ENCODE measurements at places on chromosomes 16 and 17.

DNA sequence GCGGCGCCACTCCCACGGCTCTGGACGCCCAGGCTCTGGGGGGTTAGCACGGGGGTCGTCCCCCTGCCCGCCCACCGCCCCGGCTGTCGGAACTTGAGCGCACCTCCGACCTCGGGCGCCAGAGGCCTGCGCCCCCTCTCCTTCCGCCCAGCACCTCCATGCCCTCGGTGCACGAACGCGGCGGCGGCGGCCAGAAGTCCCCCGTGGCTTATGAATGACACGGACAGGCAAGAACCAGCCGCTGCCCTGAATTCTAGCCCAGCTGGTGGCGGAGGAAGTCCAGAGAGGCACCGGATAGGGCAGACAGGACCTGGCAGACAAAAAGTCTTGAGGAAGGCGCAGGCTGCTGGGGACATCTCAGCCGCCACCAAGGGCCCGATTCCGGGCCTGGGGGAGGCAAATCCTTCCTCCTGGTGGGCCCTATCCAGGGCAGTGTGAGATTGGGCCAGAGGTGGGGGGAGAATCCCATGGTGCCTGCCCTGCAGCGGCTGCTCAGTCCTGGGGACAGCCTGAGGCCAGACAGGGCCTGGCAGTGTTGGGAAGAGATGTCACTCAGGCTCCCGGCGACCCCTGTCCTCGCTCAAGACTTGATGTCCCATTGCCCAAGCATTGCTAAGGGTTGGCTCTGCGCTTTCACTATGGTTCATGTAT is 897 bp upstream of the CYGB start:
- no peak for DNase-seq

GRCh38 chr16:74580833-74581232 is 26.1 kb downstream of the GLG1 start:
- DNase-seq = no peak

DNA sequence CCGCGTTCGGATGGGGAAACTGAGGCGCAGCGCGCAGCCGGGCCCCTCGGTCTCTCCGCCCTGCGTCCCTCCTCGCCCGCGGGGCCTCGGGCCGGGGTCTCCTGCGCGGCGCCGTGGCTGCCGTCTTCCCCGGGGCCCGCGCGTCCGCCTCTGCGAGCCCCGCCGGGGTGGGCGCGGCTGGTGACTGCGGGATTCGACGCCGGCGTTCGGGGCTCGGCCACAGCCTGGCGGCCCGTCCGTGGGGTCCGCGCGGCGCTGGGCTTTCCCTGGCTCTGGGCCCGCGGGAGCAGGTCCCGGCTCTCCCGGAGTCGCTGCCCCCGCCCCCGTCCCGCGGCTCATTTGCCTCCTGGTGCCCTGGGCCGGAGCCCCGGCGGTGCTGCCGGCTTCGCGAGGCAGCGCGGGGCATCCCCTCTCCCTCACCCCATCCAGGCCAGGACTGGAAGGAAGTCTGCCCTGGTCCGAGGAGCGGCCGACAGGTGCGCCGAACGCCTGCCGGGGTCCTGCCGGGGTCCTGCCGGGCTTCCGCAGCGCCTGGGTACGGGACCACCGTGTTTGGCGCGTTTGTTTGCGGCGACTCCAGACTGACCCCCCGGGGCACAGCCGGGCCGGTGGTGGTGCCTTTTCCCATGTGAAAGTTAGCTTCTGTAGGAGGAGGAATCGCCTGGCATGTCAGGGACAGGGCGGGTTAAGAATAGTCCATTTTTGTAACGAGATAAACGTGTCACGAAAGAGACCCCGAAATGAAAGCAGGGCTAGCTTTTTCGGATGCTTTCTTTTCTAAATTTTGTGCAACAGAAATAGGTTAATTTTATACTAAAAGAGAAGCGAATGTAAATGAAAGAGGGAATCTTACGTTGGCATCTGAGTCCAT is 671 bp downstream of the CHMP6 start:
- no peak for DNase-seq

- no peak for DNase-seq
Observed at GRCh38 chr17:6521586-6521985, 34.8 kb downstream of the PITPNM3 start.

DNA sequence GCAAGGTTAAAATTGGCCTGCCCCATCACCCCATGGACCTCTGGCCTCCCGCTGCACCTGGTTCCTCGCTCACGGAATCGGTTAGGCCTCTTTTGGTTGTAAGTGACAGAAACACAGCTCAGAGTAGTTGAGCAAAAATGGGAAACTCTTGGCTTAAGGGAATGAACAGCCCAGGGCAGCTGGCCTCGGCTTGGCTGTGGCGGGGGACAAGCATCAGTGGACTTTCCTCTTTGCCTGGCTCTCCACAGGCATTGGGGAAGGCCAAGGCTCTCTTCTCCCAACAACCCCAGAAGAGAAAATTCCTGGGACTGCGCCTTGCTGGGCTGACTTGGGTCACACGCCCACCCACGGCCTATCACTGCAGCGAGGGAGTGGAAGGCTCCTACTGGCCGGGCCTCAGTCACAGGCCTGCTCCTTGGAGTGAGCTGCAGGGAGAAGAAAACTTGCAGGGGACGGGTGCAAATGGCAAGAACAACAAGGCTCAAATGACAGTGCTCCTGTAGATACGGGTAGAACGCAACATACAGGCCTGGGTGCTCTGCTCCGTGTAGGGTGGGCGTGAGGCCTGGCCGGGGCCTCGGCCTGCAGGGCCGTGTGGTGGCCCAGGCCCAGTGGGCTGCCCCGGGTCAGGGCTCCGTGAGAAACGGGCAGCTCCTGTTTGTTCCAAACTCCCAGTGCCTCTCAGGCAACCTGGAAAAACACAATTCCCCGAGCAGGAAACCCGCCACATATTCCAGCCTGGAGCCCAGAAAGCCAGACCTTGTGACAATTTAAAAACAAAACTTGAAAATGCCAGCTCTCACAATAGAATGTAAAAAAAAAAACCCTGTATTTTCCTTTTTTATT is 25.0 kb upstream of the ATP2A3 start:
- no peak for DNase-seq

DNA sequence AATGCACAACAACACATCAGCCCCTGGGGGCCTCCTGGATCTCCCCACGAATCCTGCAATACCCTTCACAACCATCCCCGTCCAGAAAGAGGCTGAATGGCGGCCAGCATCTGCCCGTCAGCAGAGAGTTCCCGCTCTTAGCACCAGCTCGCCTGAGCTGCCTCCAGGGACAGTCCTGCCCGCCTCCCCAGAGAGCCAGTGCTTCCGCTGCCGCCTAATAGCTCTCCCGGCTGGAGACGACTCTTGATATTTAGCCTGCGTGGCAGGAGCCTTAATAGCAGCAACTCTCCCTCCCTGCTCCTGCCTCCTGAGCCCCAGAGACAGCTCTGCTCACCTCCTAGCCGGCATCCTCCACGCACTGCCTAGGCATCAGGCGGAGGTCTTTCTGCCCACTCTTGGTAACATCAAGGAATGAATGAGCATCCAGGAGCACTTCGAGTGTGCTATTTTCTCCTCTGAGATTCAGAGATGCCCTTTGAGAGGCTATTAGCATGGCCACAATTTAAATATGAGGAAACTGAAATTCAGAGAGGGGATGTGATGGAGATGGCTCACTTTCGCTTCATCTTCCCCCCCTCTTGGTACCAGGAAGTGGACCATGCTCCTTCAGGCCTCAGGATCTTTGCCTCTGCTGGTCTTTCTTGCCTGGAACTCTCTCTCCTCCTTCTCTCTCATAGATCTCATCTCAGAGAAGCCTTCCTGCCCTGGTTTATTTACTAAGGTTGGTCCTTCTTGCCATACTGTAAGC is 67.9 kb downstream of the RAI1 start:
- peak; percentile 85 for DNase-seq

DNA sequence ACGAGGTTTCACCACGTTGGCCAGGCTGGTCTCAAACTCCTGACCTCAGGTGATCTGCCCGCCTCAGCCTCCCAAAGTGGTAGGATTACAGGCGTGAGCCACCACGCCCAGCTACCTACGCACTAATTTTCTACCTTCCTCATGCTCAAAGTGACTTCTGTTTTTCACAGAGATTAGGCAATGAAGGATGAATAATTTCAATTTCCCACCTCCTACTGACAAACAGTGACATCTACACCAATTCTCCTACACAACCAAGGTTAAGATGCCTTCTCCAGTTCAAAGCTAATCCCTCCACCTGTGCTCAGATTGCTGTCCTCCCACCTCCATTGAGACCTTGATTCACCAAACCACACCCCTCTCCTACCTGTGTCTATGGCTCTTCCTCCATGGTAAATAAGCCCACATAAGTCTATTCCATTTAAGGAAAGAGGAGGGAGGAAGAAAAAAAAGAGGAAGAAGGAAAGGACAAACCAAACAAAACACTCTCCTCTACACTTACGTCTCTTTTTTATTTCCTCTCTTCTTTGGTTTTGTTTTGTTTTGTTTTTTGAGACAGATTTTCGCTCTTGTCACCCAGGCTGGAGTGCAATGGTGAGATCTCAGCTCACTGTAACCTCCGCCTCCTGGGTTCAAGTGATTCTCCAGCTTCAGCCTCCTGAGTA is 5.5 kb upstream of the MED11 start:
- DNase-seq = no peak

GRCh38 chr17:14306596-14306995 is 5.7 kb downstream of the HS3ST3B1 start:
- no peak for DNase-seq

GRCh38 chr16:10090816-10091215 is 91.4 kb downstream of the GRIN2A start:
- no peak for DNase-seq

GRCh38 chr16:56246051-56246817 is 54.9 kb downstream of the GNAO1 start:
- no peak for DNase-seq

DNA sequence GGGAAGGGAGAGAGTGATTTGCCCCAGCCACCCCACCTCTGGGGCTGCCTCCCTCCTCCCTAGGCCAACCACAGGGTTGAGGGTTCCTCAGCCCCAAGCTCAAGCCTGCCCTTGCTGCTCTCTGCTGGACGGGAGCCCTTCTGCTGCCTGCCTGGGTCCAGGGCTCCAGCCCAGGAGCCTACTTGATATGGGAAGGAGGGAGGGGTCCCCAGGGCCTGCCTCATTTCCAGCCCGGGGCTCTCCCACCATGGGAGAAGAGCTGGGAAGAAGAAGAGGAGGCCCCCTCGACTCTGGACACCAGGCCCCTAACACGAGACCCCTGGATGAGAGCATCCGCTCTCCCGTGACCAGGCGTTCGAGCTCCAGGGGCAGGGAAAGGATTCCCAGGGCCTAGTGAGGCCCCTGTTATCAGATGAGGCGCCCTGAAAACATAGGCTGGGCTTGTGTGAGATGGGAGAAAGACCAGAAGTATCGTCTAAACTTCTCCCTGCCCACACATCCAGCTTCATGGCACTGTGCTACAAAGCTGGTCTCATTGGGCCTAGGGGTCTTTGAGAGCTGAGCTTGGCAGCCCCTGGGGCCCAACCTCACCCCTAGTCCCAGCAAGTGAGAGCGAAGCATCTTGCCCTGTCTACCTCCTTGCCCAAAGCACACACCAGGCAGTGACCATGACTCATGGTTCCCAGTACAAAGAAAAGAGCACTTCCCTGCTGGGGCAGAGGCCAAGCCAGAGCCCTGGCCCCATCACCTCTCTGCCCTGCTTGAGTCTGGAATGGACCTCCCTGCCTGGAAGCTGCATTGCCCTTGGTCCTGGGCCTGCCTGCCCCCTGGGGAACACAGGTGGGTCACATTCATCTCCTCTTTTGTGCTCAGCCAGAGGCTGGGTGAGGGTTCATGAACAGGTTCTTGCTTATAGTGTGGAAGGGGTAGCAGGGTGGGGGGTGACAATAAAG is 987 bp downstream of the SLC16A5 start:
- DNase-seq = no peak

DNA sequence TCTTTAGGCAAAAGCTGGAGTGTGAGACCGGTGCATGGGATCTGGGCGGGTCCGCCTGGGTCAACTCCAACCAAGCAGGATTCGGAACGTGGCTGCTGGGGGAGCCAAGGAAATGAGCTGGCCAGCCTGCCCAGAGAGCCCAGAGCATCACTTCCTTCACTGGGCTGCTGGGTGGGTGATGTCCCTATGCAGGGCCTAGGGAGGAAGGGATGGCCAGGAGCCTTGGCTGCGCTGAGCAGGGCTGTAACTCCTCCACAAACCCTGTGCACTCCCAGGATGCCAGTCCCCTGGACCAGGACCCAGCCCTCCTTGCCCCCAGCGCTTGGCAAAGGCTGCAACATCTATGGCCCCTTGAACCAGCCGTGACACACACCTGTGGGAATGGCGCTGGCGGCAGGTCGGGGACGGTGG is 138.4 kb downstream of the RAB11FIP4 start:
- no peak for DNase-seq

DNA sequence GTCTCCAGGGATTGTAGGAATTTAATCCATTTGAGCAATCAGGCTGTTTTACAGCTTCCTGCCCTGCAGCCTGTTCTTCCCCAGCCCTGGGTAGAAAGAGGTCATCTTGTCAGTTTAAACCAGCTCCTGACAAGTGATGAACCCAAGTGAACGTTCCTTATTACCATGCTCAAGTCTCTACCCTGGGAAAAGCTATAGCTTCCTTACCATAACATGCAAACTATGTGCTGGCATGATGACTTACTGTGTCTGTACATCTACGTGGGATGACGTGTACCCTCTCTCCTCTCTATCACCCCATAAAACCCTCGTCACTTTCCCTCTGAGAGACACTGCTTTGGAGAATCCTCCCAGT is 452.2 kb downstream of the XYLT1 start:
- DNase-seq = no peak

DNA sequence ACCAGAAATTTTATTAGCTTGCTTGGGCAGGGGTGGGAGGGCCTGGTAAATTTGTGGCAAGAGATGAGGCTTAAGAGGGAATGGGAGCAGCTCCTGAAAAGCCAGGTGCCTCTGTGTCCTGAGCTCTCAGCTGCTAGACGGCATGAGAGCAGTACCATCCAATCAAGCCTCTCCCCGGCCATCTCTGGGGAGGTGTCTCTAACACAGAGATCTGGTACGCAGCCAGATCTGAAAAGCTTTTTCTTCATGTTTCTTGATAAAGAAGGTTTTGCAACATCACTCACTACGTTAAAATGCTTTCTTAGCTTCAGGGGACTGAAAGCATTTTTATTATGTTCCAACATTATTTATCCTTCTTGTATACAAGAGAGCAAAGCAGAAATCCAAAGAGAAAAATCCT is 488.2 kb downstream of the RBFOX1 start:
- no peak for DNase-seq

GRCh38 chr16:88009563-88010342 is 58.5 kb downstream of the BANP start:
- DNase-seq = no peak

- DNase-seq = no peak
Observed at GRCh38 chr16:70778901-70779309, 22.1 kb downstream of the VAC14 start.

- no peak for DNase-seq
Observed at GRCh38 chr17:60960398-60961065, 282.9 kb downstream of the BCAS3 start.

- no peak for DNase-seq
Observed at GRCh38 chr16:54957403-54958166, 26.9 kb downstream of the IRX5 start.

GRCh38 chr17:66941773-66942450 is 22.6 kb upstream of the CACNG4 start:
- no peak for DNase-seq

DNA sequence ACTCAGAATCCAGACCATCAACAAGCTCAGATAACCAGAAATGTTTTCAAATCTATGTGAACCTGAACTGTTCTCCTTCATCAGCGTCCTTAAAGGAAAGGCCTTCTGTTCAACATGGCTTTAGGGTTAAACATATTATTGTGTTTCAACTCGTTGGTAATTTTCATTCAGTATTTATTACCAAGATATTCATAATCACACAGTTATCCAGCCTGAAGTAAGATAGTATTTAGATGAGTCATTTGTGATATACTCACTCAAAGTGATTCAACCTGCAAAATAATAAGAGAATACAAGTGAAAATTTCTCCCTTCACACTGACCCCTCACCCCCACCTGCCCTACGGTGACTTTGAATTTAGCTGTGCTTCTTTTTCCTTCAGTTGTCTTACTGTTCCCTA is 3.0 kb downstream of the CYLD start:
- DNase-seq = no peak
